ENCODE measurements at places on chromosomes 3 and 15.
A peak's percentile ranks its signal among the peaks of the same experiment; 100 is the strongest.

GRCh38 chr3:14706096-14706495 lies 31.2 kb downstream of the C3orf20 start:
- no peak for DNase-seq

GRCh38 chr3:179961703-179962078 lies 75.0 kb downstream of the PEX5L start:
- DNase-seq: no peak

- no peak for DNase-seq
Measured at GRCh38 chr3:148518520-148518919, 179.2 kb upstream of the AGTR1 start.

DNA sequence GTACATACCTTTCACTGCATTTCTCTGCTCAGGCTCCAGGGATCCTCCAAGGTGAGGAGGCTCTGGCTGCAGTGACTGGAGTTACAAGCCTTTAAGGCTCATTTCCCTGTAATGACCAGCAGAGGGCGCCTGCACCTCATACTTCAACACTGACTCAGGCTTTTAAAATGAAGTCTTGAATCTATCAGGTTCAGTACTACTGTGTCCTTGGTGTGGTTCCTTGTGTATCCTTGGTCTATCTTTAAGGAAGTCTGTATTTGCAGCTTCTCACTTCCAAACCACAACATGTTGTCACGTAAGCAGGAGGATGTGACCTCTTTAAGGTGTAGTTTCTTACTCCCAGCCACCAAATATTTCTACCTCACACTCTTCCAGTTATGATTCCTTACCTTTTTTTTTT lies 122.5 kb upstream of the ZBED2 start:
- peak; percentile 54 for DNase-seq

- no peak for DNase-seq
Measured at GRCh38 chr15:81776976-81777375, 268.8 kb downstream of the MEX3B start.

DNA sequence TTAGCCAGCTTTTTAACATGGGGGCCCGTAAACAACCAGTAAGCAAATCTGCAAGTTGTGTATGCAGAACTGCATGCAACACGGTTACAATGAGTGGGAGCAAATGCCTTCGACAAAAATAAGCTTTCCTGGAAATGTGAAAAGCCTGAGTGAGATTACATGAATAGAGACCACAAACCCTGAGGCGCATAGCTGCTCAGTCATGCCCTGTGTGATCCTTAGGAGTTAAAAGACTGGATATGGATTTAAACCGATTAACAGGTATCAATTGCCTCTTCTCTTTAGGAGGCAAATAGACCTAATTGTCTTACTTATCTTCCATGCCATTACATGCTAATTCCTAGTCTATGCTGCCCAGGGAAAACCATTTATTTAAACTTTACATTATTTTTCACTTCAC lies 810.3 kb downstream of the ROBO1 start:
- no peak for DNase-seq

DNA sequence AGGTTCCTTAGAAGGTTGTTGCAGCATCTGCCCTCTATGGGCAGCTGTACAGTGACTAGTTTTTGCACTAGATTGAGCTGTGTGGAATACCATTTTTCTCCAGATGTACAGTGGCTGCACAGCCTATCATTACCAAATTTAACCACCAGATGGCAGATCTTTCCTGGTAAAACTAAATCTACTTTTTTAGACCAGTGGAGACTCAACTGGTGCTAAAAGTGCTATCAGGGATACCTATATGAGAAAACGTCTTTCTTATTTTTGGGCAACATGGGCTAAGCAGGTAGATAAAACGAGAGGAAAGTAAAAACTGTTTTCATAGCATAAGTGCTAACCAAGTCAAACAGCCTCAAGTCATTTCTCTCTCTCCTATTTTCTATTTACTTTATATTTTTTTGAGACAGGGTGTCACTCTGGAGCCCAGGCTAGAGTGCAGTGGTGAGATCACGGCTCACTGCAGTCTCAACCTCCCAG lies 21.2 kb downstream of the IGSF10 start:
- DNase-seq: no peak

DNA sequence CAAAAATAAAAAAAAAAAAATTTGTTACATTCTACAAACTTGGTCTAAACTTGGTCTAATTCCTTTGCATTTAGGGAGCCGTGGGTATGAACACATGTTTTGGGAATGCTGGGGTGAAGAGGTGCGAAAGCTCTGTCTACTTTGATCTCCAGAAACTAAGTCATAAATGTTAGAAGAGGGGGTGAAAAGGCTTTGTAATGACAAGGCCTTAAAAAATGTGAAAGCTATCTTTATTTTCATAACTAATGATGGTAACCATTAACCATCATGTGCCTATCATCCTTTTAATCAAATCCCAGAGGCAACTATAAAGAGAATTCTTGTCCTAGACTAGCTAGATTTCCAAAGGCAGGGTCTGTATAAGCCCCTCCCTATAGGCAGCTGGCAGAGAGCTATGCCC lies 60.9 kb downstream of the PRICKLE2 start:
- no peak for DNase-seq

GRCh38 chr15:60751985-60752952 lies 273.3 kb upstream of the ICE2 start:
- DNase-seq: no peak

GRCh38 chr3:169966951-169967915 lies 626 bp downstream of the SEC62 start:
- DNase-seq: peak; percentile 28
